ENCODE measurements at places on chromosomes 6 and 20.
A peak's percentile ranks its signal among the peaks of the same experiment; 100 is the strongest.

DNA sequence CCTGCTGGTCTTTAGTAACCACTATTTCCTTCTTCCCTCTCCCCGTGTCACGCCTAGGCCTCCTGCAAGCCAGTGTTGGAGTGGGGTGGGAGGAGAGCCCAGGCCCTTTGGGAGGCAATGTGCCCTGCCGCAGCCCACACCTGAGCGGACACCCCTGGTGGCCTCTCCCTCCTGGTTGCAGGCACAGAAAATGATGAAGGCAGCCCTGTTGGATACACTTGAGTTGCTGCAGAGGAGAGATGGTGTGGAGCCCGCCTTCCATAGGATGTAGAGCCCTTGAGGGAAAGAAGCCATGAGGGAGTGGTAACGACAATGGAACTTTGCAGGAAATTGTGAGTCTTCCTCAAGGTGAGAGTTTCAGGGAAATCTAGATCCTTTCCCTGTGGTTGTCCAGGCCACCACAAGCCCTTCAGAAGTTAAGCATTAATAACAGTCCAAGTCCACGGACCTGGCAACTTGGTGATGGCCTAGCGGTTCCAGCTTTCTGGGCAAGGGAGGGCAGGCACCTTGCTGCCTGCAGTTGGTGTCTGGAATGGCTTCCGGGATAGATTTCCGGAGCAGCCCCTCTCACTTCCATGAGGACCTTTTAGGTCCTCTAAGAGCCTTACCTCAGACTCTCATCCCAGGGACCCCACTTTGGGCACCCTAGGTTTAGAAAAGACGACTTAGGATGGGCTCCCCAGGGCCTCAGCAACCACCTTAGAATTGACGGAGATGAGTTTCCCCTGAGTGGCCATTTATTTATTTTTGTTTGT lies 67.3 kb upstream of the NXT1 start:
- peak; percentile 55 for DNase-seq

- DNase-seq: no peak
Measured at GRCh38 chr6:16762550-16763477, 1.6 kb upstream of the ATXN1 start.

GRCh38 chr20:57251344-57251743 lies 15.1 kb downstream of the BMP7 start:
- DNase-seq: no peak

- DNase-seq: no peak
Measured at GRCh38 chr6:119326291-119327005, 23.1 kb downstream of the MAN1A1 start.

GRCh38 chr6:63637865-63638445 lies 2.4 kb downstream of the PHF3 start:
- no peak for DNase-seq

- no peak for DNase-seq
Measured at GRCh38 chr6:166381381-166381732, 1.4 kb downstream of the MPC1 start.

GRCh38 chr6:128723667-128724066 lies 159.3 kb upstream of the LAMA2 start:
- DNase-seq: no peak

GRCh38 chr6:13641315-13641714 lies 26.2 kb downstream of the NOL7 start:
- no peak for DNase-seq

GRCh38 chr20:62122654-62123449 lies 577 bp downstream of the LSM14B start:
- no peak for DNase-seq

- DNase-seq: peak; percentile 80
Measured at GRCh38 chr6:139291813-139292619, at the start of gene TXLNB. Gene TXLNB, minus strand, starts transcription at chr6:139291998. Its CDS starts 3,099 bp downstream, at chr6:139288899.

- DNase-seq: no peak
Measured at GRCh38 chr6:71124340-71124739, 164.3 kb upstream of the OGFRL1 start.

DNA sequence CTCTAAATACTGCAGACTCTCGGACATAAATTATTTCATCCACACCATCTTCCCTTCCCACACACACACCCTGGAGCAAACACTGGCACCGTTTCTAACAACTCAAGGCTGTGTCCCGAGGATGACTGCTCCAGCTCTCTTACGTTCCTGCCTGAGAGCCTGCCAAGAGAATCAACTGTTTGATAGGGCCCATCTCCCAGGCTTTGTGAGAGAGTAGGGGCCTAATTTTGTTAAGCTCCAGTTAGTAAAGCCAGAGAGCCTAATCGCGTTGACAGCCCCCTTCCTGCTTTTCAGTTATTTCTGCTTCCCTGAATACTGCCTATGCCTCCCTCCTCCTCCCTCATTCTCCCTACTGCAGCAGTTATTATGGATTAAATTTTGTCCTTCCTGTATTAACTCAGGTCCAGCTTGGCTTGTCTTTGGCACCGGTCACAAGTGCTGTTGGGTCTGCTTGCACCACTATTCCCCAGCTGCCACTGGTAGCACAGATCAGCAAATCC lies 118.1 kb upstream of the TMEM181 start:
- no peak for DNase-seq

DNA sequence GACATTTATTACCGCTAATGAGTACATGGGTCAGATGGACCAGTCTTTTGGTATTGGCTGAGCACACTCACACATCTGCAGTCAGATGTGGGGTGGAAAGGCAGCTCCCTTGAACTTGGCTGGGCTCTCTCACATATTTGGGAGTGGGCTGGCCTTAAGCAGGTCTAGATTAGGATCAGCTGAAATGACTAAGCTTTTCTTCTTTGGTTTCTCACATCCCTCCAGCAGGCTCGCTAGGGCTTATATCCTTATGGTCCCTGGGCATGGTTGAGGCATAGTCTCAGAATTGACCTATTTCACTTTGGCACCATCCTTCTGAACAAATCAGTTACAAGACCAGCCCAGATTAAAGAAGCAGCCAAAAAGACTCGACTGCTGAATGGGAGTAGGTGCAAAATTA lies 14.4 kb upstream of the PLCB1 start:
- DNase-seq: no peak

All from coronary artery (tissue), 2 donors.